Activated effector memory CD4-positive, alpha-beta T cell treated with Interleukin-2 at 50 U/mL for 16 hours (primary cell): ENCODE measurements at places on chromosomes 13 and 19.
A peak's percentile ranks its signal among the peaks of the same experiment; 100 is the strongest.

GRCh38 chr13:97069050-97069815 lies 75.0 kb upstream of the OXGR1 start:
- DNase-seq = no peak

DNA sequence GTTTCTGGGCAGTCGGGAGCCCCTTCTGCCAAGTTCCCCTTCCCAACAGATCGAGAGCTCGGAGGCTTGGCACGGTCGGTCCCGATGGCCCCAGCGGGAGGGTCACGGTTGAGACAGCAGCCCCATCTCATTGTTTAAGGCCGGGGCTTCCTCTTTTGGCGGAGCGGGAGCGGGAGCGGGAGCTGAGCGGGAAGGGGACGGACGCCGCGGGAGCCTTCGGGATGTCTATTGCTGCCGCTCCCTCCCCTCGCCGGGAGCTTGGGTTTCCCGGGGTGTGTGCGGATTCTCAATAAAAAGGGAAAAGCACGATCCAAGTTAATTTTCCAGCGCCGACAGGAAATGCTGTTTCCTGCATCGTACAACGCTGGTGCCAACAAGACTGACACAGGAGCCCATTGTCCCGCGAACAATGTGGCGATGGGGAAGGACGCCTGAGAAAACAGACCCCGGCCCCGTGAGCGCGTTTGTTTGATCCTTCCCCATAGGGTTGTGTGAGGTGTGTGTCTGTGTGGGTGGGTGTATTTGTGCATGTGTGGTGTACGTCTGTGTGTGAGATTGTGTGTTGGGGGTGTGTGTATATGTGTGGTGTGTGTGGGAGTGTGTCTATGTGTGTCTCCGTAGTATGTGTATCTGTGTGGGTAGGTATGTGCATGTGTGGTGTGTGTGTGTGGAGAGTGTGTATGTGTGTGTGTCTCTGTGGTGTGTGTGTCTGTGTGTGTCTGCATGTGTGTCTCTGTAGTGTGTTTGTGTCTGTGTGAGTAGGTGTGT lies 36.3 kb upstream of the FLT1 start:
- DNase-seq = no peak

GRCh38 chr19:34261334-34262109 lies 7.2 kb downstream of the GARRE1 start:
- DNase-seq = no peak

GRCh38 chr19:13986348-13986904 lies 19.7 kb downstream of the RFX1 start:
- DNase-seq = peak; percentile 99

- DNase-seq = no peak
Observed at GRCh38 chr19:44723299-44723951, 24.5 kb downstream of the CEACAM16 start.

DNA sequence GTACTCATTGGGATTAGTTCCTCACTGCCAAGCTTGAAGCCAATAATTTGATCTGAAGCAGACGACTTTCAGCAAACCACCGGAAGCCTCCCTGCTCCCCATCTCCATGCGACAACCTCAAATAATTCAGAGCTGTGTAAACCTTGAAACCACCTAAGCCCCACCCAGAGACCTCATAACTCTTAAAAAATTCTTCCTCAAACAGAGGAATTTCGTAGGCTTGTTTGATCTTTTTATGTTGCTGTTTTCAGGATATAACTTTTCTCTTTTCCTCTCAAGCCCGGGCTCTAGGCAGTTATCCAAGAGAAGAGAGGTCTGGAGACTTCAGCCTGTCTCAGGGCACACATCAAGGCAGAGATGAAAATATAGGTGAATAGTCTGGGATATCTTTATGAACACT lies 311.6 kb downstream of the KCNRG start:
- no peak for DNase-seq

- no peak for DNase-seq
Observed at GRCh38 chr13:82636119-82636518, 1246.2 kb downstream of the SLITRK1 start.

- DNase-seq = no peak
Observed at GRCh38 chr19:29700498-29700897, 14.6 kb downstream of the C19orf12 start.

GRCh38 chr19:53982611-53983010 lies 8.8 kb upstream of the CACNG6 start:
- no peak for DNase-seq

- no peak for DNase-seq
Observed at GRCh38 chr19:38632476-38633213, 13.7 kb downstream of the EIF3K start.

GRCh38 chr19:3270902-3271301 lies 46.4 kb downstream of the CELF5 start:
- DNase-seq = peak; percentile 11

- DNase-seq = no peak
Observed at GRCh38 chr19:2345794-2346663, 14.0 kb upstream of the TMPRSS9 start.

GRCh38 chr19:19657397-19657783 lies 6.1 kb downstream of the ATP13A1 start:
- DNase-seq = no peak

- no peak for DNase-seq
Observed at GRCh38 chr19:46486358-46486757, 9.3 kb downstream of the PNMA8B start.

- DNase-seq = no peak
Observed at GRCh38 chr13:46195016-46195415, 13.0 kb upstream of the LCP1 start.

DNA sequence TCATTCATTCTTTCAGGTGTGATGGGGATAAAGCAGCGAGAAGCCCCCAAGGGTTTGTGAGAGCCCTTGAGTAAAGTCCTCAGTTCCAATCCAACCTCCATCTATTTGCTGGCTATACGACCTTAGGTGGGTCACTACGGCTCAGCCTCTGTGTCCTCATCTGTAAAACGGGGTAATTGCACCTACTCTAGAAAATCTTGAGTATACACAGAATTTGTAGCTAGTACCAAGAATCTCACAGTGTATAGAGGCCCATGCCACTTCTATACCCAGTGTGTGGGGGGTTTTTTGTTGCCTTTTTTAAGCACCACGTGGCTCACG lies 406 bp upstream of the DNMT1 start:
- DNase-seq = no peak
